ENCODE measurements at places on chromosomes 6 and 20. TPM values are rescaled to one million over a fixed set of nuclear protein-coding genes. Genes with fewer than 3 reads are reported as not detected.
A peak's percentile ranks its signal among the peaks of the same experiment; 100 is the strongest.

DNA sequence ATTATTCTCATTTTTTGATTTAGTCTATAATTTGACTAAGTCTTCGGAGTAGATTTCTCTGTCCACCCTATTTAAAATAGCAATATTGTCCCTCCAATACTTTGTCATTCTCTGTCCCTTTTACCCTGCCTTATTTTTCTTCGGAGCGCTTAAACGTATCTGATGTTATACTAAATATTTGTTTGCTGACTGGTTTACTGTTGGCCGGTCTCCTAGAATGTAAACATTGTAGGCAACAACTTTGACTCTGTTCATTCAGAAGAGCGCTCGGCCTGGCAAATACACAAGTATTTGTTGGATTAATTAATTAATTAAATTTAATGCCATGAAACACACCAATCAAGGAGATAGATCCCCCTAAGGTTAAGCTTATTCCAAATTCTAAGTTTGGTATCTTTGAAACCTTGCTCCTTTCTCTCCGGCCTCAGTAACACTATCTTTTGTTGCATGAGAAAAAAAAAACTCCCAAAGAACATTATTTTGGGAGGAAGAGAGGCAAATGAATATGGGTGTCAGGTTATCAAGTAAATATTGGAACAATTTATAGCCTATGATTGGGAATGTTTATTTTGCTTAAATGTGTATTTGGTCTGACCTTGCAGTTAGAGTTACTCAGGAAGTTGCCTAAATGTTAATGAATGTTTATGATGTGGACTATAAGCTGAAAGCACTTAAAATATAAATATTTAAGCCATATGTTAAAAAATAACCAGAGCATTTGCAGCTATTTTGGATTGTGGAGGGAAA lies 231.1 kb downstream of the SOX4 start:
- H3K27ac ChIP-seq: no peak overlapping the region
- H3K4me3 ChIP-seq: no peak overlapping the region
- H3K27me3 ChIP-seq: no peaks in the 10 kb centered on the region
- no peaks in the 10 kb centered on the region for H3K4me1 ChIP-seq
- H3K36me3 ChIP-seq: no peaks in the 10 kb centered on the region

- no peak overlapping the region for H3K4me3 ChIP-seq
- no peak overlapping the region for H3K27ac ChIP-seq
- H3K4me1 ChIP-seq: no peaks in the 10 kb centered on the region
- no peak for DNase-seq
These were observed 181.5 kb downstream of the FUT9 start for GRCh38 chr6:96197241-96197640.

GRCh38 chr6:166542580-166542912 lies 43.9 kb downstream of the RAMACL start:
- H3K4me3 ChIP-seq: no peak overlapping the region
- H3K36me3 ChIP-seq: peaks cover 13% of the 10 kb centered on the region
- DNase-seq: no peak
- H3K27me3 ChIP-seq: no peaks in the 10 kb centered on the region
- H3K4me1 ChIP-seq: peaks cover 17% of the 10 kb centered on the region
- H3K27ac ChIP-seq: no peak overlapping the region

DNA sequence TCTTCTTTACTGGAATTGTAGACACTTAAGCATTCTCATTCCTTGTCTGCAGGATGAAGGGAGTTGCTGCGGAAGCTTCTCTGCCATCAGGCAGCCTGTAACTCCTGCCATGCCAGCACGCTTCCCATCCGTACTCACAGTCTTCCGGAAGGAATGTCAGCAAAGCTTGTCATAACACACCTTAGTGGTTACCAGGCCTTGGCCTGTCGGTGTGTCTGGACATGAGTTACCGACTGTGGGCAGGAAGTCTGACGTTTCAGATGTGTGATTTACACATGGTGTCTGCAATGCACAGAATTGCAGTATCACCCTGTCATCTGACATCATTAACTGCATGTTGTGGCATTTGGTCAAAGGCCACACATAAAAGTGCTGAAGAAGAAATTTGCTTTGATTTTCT lies 102.2 kb downstream of the SLC24A3 start:
- H3K27ac ChIP-seq: no peak overlapping the region
- H3K4me1 ChIP-seq: no peaks in the 10 kb centered on the region
- no peak for DNase-seq
- no peaks in the 10 kb centered on the region for H3K36me3 ChIP-seq

DNA sequence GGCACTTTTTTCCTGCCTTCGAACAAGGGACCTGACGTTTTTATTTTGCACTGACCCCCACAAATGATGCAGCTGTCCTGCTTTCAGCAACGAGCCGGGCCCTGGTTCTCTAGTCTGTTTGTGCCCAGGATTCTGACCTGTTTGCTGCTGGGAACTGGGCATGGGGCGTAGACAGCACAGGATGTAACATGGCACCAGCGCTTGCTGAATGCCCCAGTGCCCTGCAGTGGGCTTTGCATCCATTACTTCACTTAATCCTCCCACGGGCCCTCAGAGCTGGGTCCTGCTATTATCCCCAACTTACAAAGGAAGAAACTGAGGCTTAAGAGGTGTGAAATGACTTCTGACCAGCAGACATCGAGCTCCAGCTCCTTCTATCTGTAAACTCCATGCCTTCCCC lies 80.4 kb upstream of the PMEPA1 start:
- H3K36me3 ChIP-seq: no peaks in the 10 kb centered on the region
- peak; percentile 9 for DNase-seq
- H3K4me1 ChIP-seq: no peaks in the 10 kb centered on the region
- no peak overlapping the region for H3K27ac ChIP-seq
- no peaks in the 10 kb centered on the region for H3K27me3 ChIP-seq
- no peak overlapping the region for H3K4me3 ChIP-seq

DNA sequence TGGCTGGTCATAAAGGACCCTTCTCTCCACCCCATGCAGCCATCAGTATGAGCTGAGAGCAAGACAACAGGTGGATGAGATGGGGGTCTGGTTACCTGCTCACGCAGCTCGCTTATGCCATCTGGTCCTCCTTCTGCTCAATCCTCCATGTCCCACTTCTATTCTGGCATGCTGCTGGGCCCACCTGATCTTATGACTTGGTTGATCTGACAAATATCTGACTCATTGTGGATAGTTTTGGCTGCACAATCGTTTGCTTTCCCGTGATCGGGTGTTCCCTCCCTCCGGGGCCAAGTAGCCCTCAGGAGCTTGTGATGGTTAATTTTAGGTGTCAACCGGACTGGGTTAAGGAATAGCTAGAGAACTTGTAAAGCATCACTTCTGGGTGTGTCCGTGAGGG lies 26.6 kb upstream of the ELMO2 start:
- H3K36me3 ChIP-seq: no peaks in the 10 kb centered on the region
- no peak overlapping the region for H3K27ac ChIP-seq
- no peak overlapping the region for H3K4me3 ChIP-seq
- DNase-seq: no peak
- no peaks in the 10 kb centered on the region for H3K4me1 ChIP-seq

- DNase-seq: no peak
- H3K36me3 ChIP-seq: no peaks in the 10 kb centered on the region
- H3K27ac ChIP-seq: peak overlapping the region; percentile 31
- H3K4me1 ChIP-seq: peaks cover 33% of the 10 kb centered on the region
- no peaks in the 10 kb centered on the region for H3K27me3 ChIP-seq
These were observed 22.1 kb downstream of the NUDT3 start for GRCh38 chr6:34370361-34370760.

GRCh38 chr6:166998256-166999144 lies 697 bp upstream of the CEP43 start:
- DNase-seq: peak; percentile 55
- H3K27ac ChIP-seq: peak overlapping the region; percentile 62
- H3K27me3 ChIP-seq: no peaks in the 10 kb centered on the region
- peaks cover 17% of the 10 kb centered on the region for H3K4me1 ChIP-seq
- peak overlapping the region; percentile 86 for H3K4me3 ChIP-seq

DNA sequence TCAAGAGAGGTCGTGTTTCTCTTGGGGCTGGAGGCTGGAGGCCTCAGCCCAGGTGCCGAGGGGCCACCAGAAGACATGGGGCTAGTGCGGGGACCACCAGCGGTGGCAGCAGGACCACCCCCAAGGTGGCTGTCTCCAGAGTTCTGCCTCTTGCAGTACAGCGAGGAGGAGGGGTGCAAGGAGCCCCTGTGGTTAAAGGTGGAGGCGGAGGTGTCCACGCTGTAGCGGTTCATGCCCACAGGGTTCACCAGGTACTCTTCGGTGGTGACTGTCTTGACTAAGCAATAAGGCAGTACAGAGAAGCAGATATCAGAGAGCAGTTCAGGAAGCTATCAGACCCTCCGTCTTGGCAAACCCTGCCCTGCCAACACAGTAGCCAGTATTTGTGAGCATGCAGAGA lies 103.4 kb downstream of the SCML4 start:
- H3K27me3 ChIP-seq: peaks cover 10% of the 10 kb centered on the region
- H3K27ac ChIP-seq: no peak overlapping the region
- no peak for DNase-seq
- H3K36me3 ChIP-seq: no peaks in the 10 kb centered on the region
- no peak overlapping the region for H3K4me3 ChIP-seq
- H3K4me1 ChIP-seq: no peaks in the 10 kb centered on the region

COL11A2 gene
- 0.27 TPM for total RNA-seq

GUCA1A gene
- total RNA-seq: not detected

DSP gene
- total RNA-seq: 0.49 TPM
